Osteocyte (in vitro differentiated cells): ENCODE measurements at places on chromosomes 1 and 21.

DNA sequence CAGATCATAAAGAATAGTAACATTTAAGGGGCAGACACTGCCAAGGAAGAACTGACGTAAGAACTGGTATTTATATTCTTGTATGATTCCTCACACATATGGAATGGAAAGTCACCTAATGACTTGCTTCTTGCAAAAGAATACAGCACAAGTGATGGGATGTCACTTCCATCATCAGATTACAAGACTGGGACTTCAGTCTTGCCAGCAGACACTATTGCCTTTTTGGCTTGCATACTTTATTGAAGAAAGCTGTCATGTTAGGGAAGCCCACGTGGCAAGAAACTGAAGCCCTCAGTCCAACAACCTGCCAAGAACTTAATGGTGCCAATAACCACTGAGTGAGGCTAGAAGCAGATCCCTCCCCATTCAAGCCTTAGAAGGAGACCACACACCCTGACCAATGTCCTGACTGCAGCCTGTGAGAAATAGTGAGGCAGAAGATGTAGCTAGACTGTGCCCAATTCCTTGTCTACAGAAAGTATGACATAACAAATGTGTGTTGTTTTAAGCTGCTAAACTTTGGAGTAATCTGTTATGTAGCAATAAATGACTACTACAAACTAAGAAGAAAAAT, 12.0 kb downstream of the EGLN1 start:
- DNase-seq, result no peak

DNA sequence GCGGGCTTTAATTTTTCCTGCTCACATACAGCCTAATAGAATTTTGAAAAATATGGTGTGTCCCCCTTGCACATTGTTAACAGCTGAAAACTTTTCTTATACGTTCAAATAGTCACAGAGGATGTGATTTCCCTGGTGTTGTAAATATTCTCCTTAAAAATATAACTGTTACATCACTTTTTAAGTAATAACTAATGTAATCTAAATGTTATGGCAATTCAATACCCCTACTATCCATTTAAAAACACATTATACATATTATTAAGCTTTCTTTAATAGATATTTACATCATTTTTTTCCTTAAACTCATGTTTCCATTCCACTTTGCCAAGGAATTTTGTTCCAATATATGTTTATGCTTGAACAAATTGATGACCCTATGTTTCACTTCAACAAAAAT, 85.5 kb upstream of the S1PR1 start:
- DNase-seq, result no peak

GRCh38 chr21:36773117-36773516, 74.2 kb downstream of the SIM2 start:
- no peak for DNase-seq

- DNase-seq, result no peak
Measured at GRCh38 chr1:154422521-154422920, 17.4 kb downstream of the IL6R start.

DNA sequence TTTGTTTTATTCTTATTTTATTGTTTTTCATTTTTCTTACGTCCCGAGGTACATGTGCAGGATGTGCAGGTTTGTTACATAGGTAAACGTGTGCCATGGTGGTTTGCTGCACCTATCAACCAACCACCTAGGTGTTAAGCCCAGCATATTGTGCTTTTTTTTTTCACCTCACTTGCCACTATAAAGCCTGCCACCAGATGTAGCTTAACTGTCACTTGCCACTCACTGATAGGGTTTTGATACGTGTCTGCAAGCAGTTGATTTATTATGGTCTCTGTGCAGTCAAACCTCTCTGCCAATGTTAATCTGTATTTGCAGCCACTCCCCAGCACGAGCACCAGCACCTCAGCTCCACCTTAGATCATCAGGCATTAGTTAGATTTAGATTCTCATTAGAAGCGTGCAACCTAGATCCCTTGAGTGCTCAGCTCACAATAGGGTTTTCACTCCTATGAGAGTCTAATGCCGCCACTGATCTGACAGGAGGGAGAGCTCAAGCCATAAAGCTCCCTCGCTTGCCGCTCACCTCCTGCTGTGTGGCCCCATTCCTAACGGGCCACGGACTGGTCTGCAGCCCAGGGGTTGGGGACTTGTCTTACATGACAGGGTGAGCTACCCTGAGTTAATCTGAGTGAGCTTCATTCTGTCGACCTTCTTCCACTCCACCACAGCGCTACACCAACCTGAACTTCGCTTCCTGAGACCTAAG, 17.9 kb upstream of the ABCG1 start:
- DNase-seq, result peak; percentile 67

DNA sequence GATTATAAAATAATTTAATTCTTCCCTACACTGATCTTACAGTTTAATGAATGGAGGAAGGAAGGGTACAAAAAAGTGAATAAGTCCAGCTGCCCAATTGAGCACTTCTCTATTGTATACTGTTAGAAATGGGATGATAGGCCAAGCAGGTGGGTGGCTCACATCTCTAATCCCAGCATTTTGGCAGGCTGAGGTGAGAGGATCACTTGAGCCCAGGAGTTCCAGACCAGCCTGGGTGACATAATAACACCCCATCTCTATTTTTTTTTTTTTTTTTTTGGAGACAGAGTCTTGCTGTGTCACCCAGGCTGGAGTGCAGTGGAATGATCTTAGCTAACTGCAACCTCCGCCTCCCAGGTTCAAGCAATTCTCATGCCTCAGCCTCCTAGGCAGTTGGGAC, 57.5 kb downstream of the ATP2B4 start:
- DNase-seq, result no peak
